ENCODE measurements at places on chromosomes 11 and 22.
A peak's percentile ranks its signal among the peaks of the same experiment; 100 is the strongest.

- DNase-seq: no peak
Observed at GRCh38 chr22:46073683-46074504, 76.4 kb upstream of the PPARA start.

- no peak for DNase-seq
Observed at GRCh38 chr22:30344447-30345200, 12.1 kb downstream of the SF3A1 start.

DNA sequence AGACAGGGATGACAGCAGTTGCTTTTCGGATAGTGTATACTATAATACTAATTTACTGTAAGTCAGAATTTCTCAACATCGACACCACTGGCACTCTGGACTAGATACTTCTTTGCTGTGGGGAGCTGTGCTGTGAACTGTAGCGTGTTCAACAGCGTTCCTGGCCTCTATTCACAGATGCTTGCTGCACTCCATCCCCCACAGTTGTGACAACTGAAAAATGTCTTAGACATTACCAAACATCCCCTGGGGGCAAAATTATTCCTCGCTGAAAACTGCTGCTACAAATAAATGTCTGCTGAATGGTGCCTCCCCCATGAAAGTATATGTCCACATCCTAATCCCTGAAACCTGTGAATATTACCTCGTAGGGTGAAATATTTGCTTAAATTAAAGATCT lies 7.5 kb upstream of the SLC15A3 start:
- no peak for DNase-seq

DNA sequence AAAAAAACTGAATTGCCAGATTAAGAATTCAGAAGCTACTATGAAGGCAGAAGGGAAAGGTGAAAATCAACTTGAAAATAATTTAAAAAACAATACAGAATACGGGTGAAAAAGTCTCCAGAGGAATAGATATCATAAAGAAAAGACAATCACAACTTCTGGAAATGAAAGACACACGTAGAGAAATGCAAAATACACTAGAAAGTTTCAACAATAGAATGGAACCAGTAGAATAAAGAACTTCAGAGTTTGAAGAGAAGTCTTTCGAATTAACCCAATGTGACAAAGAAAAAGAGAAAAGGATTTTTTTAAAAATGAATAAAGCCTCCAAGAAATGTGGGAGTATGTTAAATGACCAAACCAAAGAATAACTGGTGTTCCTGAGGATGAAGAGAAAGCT lies 263.8 kb upstream of the FAT3 start:
- DNase-seq: no peak

- DNase-seq: no peak
Observed at GRCh38 chr11:118341815-118342489, 553 bp downstream of the CD3D start.

- DNase-seq: no peak
Observed at GRCh38 chr11:1203505-1204271, 19.2 kb upstream of the MUC5B start.

GRCh38 chr22:39343259-39344045 lies 6.3 kb upstream of the SYNGR1 start:
- DNase-seq: peak; percentile 32

DNA sequence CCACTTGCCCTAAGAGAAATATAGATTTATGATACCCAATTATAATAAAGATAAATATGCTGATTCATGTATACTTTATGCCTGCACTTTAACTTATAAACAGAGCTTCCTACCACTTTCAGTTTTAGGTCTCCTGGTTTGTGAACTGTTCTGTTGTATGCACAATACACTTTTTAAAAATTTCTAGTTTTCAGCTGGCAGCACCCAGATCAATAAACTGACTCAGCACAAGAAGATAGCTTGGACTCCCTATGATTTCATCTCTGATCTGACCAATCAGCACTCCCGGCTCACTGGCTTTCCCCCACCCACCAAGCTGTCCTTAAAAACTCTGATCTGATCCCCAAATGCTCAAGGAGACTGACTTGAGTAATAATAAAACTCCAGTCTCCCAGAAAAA lies 33.5 kb upstream of the FAM181B start:
- DNase-seq: no peak

DNA sequence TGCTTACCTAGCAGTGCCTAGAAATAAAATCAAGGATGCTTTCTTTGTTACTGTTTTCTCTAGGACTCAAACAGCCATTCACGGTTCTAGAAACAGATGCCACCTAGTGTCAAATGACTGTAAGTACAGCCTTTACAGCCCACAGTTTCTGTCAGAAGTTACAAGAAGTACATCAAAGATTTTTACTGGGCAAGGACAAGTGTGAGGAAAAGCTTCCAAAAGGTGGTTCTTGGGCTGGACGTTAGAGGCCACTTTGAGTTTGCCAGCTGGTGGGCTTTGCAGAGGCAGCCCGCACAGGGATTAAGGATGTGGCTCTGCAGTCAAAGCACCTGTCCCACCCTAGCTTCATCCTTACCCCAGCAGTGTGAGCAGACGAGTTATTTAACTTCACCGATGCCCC lies 6.9 kb downstream of the KMT5B start:
- DNase-seq: peak; percentile 62

DNA sequence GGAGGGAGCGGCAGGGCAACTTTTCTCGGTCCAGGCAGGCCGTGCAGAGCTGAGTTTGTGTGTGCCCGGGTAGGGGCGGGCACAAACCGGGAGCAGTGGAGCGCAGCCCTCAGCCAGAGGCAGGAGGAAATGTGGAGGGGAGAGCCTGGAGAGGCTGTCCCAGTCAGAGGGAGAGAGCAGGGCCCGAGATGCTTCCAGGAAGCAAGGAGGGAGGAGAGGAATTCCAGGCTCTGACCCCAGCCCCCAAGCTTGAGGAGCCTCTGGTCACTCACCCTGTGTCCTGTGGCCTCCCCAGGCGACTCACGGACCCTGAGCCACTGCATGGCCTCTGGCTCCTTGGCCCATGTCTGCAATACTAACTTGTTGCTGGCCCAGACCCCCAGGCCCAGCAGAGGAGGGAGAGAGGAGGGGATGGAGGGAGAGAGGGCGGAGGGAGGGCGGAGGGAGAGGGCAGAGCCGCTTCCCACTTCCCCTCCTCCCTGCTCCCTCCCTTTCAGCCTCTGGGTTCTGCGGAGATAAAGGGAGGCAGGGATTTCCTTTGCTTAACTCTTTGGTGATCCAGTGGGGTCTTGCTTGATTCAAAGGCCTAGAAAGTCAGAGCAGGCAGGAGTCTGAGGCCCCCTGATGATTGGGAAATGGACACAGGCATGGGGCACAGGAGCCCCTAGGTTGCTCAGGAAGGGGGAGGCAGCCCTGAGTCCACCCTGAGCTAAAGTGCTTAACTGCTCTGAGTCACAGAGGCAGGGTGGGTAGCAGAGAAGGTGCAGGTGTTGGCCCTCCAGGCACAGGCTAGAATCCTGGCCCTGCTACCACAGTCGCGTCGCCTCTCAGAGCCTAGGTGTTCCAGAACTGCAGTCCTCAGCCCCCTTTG lies at the start of gene C1QTNF6:
C1QTNF6 (minus strand) TSS at position 357 of the 871 bp plus-strand sequence; CDS start at position 323, 34 bp downstream.
- no peak for DNase-seq

DNA sequence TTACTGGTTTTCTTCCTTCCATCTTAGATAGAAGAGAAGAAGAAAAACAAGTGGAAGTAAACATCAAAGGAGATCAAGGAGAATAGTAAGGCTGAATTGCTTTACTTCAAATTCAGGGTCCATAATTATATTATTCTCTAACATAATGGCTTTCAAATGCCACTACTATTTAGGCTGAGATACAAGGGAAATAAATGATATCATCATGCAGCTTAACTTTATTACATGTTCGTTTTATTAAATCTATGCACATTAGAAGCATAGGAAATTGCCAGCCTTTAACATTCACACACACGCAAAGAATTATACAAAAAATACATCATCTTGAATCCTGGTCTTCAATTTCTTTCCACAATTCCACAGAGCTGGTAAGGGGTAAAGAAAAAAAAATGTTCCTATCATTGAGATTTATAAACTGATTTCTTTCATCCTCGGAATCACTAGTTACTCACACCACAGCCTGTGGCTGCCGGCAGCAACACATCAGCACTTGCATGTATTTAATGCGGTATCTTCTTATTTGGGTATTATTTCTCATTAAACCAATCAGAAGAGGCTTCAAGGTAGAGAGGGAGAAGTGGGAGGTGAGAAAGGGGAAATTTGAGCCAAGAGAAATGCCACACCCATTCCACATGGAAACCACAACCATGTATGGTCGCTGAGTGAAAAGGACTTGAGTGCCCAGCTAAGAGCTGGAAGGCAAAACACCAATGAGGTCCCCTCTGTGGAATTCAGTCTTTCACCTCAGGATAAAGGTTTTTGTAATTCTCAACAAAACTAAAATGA lies 26.3 kb downstream of the SYTL2 start:
- DNase-seq: no peak

- no peak for DNase-seq
Observed at GRCh38 chr22:46536537-46537224, 739 bp downstream of the CELSR1 start.

DNA sequence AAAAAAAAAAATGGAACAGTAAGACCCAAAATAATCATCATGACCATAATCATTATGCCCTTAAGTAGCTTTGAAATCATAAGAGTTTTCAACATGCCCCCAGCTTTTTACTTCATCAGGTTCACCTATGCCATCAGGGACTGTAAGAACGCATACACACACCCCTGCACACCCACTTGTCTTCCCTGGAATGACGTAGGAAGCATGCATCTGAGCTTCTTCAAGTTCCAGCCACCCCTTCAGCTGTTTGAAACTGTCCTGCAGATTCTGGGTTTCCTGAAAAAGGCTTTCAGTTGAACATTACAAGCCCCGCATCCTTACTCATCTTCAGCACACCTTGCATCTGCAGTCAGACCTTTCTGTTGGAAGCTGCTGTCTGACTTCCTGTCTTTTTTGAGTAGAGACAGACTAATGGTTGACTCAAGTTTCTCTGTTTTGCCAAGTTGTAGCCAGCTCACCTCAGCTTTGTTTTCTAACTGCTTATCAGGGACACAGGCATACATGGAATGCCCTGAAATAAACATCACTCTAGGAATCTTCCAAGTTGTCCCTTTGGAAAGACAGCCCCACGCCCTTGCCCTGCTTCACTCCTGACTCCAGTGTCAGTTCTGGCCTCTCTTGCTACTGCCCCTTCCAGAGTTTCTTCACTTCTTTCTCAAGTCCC lies 37.0 kb downstream of the ARHGAP1 start:
- DNase-seq: no peak

GRCh38 chr11:77198440-77198849 lies 70.4 kb downstream of the MYO7A start:
- DNase-seq: no peak

- no peak for DNase-seq
Observed at GRCh38 chr11:117492578-117493251, 165.1 kb downstream of the CEP164 start.

DNA sequence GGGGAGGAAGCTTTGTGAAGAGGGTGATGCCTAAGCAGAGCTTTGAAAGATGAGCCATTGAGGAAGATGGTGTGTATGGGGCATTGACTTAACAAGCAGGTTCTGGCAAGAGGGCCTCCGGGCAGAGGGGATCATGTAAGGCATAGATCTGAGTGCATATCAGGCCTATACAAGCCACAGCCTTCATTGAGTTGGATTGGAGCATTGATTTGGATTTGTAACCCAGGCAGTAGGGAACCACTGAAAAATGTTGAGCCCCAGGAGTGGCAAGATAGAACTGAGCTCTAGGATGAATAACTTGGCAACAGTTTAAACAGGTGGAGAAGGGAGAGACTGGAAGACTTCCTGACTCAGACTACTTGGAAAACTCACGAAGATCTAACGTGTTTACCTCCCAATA lies 21.4 kb downstream of the PANX1 start:
- DNase-seq: no peak

All from Panc1 (cell line).